Hepatic stellate cell (primary cell): ENCODE measurements at places on chromosomes 2 and 18.

DNA sequence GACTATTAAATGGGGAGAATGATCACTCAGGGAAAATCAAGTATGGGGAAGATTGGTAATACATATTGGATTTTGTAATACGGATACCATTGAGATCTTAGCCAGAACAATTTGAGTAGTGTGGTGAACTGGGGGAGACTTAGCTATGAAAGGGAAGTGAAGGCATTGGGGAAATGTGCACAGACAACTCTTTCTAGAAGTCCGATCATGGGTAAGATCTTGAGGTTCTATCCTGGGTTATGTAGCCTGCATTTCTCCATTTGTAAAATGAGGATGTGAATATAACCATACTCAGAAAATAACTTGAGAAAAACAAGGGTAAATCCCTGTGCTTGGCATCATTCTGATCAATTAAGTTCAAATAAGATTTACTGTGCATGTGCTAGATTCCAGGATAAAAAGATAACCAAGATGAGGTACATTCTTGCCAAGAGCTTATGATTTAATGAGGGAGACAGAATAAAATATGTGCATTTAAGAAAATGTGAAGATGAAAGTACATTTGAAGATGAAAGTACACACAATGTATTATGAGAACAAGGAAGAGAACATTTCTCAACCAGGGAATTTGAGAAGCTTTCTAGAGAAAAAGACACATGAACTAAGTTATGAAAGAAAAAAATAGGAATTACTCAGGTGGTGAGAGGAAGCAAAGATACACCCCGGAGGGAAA, 49.5 kb downstream of the SLC40A1 start:
- no peak for DNase-seq

- peak; percentile 4 for DNase-seq
Measured at GRCh38 chr2:144834998-144835633, 315.2 kb upstream of the ZEB2 start.

- peak; percentile 27 for DNase-seq
Measured at GRCh38 chr2:105744909-105745853, at the start of gene NCK2. Gene NCK2 (plus strand): TSS chr2:105744912. CDS start chr2:105855064, 110,152 bp downstream.

- DNase-seq, result no peak
Measured at GRCh38 chr2:167509586-167509985, 621.3 kb downstream of the XIRP2 start.

DNA sequence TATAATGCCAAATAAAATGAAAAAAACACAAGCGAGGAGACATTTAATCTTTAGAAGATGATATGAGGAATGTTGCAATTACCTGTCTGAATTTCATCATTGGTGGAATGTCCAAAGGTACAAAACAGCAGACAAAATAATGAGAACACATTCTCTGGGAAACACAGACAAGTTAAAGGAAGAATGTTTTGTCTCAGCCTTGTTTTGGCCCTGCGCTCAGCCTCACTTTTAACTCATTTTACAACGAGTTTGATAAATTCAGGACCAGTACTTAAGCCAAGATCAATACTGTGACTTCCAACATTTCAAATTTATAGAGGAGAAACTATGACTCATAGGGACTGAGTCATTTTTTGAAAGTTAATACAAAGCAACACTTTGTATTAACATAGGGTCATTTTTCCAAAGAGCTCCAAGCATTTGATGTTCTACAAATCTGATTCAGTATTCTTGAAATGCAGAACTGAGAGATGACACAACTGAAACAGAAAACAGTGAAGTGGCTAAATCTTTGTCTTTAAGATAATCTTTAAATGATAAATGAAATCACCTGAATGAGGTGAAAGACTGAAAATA, 833.2 kb upstream of the CHAC2 start:
- no peak for DNase-seq

DNA sequence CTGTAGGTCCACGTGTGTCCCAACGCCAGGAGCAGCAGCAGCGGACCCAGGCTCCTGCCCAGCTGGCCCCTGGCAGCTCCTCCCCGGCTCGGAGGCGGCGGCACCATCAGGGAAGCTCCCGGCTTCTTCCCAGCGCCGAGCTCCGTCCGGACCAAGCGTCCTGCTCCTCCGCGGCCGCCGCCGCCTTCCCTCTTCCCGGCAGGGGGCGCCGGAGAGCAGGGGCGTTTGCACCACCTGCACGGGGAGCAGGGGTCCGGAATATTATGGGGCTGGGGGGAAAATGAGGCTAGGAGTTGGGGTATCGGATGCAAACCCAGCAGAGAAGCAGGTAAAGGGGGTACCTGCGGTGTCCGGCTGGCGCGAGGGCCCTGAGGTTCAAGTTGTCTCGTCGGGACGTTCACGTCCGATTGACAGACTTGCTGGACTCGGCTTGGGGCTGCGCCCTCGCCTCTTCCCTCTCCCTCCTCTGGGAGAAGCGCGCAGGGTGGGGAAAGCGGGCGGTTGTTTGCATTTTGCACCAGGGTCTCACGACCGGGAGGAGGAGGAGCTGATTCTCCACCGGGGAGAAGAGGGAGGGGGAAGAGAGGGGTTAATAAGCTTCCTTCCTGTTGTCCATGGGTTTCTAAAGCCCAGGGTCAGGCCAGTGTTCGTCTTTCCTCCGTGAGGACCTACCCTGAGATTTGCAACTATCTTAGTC, at the start of gene CCBE1:
Gene CCBE1 (minus strand): TSS at position 188 of the 697 bp plus-strand sequence.
- DNase-seq, result peak; percentile 74

DNA sequence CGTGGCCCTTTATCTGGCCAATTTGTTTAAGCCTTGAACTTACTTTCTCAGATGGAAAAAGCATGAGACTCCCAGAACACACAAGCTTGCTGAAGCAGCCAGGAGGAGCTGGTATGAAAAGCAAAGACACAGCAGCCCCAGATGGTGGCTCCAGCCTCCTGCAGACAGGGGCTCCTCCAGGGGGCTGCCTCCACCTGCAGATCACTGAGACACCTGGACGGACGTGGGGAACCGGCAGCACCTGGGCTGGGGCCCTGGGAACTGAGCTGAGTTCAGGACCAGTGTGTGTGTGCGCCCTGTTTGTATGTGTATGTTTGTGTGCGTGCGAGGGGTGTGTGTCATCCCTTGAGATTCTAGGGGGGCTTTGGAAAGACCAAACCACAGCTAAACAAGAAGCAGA, 8.6 kb downstream of the CYS1 start:
- DNase-seq, result no peak

- no peak for DNase-seq
Measured at GRCh38 chr2:212995920-212996319, 155.5 kb downstream of the IKZF2 start.

DNA sequence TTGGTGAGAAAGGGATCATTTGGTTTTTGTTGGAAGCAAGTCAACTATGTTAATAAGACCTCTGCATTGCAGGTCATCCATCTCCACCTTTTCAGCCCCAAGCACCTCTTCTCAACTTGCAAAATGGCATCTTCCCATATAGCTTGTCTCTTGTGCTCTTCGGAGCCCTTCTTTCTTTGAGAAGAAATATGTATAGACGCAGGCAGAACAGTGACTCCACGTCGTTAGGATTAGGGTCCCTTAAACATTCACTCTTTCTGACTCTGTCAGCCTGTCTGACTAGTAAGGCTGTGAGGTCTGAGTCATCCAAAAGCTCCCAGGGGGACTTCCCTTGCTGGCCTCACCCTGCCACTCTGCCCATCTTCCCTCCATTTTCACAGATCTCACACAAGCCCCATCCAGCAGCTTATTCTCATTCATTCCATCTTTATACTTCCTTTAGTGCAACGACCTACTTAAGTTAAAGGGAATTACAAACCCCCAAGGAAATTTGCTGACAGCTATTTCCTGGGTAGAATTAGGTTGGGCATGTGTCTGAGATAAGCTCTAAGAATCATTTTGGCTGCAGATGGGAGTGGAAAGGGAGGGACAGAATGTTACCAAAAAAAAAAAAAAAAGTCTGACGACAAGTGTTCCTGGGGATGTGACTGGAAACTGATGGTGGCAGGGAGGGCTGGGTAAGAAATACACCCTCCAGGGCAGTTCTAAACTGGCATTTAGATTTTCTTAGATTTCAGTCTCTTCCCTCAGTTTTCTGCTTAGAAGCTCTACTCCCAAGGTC, 37.7 kb upstream of the MEX3C start:
- peak; percentile 2 for DNase-seq

DNA sequence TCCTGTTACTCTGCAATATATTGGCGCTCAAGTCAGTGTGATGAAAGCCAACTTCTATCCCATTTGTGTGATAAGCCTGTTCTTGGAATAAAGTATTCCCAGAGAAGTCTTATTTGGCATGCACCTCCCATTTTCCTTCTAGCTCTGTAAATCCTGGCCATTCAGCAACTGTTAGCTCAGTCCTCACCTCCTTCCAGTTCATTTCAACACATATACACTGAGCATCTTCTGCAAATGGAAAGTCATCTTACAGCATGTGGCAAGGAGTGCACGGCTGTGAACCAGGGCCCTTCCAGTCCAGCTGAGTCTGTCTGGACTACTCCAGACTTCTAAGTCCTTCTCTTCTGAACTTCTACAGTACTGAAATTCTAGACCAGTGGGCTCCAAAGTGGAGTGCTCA, 53.1 kb downstream of the SPATS2L start:
- DNase-seq, result no peak

- DNase-seq, result no peak
Measured at GRCh38 chr2:63846487-63846886, 4.8 kb downstream of the UGP2 start.

GRCh38 chr2:112151271-112151670, 13.1 kb downstream of the FBLN7 start:
- no peak for DNase-seq

GRCh38 chr2:1544478-1545069, 131.3 kb downstream of the TPO start:
- DNase-seq, result peak; percentile 46

DNA sequence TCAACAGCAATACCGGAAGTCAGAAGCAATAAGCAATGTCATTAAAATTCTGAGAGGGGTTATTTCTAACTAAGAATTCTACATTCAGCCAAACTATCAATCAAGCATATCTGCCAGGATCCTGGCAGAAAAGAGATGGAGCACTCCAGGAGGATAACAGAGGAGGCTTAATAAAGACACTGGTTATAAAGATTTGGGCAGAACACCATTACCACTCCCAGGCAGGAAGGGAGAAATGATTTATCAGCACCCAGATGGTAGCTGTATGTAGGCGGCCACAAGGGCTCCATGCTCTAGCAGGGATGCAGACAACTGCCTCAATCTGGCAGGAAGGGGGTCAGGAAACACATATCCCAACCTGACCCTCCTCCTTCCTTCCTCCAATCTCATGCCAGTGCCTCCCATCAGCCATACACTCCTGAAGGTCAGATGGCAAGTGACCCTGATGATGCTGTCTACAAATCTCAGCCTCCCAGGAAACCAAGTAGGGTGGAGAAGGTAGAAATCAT, 20.5 kb upstream of the TNFAIP6 start:
- DNase-seq, result no peak

DNA sequence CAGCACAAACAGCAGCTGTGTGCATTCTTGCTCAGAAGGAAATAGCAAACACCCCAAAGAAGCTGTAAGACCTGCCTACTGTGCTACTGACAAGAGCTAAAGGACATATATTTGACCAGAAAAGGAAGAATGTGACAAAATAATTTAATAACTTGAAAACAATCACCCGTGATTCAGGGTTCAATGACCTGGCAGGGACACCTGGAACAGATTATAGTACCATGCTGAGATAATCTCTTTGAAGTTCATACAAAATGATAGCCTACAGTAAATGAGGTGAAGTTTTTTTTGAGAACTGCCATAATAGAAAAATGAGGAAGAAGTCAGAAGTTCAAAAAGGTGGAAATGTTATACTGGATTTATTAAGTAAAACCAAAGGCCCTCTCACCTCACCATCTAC, 324.8 kb upstream of the GULP1 start:
- DNase-seq, result no peak

DNA sequence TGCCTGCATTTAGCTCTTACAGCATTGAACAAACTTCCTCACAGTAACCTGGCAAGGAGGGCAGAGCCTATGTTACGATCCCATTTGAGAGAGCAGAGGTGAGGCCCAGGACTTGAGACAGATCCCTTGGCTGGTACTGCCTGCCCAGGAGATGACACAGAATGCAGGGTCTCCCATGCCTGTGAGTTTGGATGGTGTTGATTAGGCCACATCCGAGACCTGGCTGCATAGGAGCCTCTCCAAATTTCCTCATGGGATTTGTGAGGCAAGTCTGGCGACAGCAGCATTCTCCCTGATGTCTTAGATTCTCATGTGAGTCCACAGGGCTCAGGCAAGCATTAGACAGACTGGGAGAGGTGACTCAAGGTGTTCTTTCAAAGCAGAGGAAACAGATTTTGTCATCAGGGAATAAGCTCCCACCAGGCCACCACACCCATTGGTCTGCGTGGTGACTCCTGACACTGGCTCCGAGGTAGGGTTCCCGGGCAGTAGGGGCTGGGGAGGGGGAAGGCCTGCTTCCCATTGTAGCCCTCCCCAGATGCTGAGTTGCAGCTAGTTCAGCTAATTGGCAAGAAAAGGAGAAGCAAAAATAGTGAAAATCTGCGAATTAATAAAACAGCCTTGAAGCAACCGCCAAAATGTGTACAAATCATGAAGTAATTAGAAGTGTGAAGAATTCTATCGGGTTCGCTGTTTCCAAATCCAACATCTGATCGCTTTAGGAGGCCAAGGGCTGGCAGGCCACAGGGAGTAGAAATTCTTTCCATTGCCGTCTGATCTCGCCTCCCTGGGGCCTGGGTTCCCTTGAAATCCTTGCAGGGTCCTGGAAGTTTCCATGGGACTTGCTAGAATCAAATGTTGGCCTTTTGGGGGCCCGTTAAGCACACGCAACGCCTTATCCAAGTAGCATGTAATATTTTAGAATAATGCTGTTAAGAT, 68.0 kb downstream of the MAPK4 start:
- DNase-seq, result no peak

- DNase-seq, result peak; percentile 27
Measured at GRCh38 chr2:854460-854859, 96.2 kb upstream of the SNTG2 start.

DNA sequence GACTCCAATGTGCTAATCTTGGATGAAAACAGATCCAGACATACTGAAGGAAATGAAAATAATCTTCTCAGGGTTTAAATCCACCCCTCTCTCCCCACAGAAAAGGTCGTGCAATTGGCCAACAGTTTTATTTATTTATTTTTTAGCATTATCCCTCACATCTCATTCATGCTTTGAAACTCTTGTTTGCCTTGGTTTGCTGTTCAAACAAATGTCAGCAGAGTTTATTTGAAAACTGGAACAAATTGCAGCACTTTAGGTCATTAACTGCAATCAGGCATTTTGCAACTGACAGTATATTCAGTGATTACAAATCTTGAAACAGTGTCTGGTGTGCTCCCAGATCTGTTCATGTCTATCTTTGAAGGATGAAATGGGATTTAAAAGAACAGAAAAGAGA, 220.6 kb downstream of the SLC4A10 start:
- no peak for DNase-seq
